ENCODE measurements at places on chromosomes 3 and 15.

DNA sequence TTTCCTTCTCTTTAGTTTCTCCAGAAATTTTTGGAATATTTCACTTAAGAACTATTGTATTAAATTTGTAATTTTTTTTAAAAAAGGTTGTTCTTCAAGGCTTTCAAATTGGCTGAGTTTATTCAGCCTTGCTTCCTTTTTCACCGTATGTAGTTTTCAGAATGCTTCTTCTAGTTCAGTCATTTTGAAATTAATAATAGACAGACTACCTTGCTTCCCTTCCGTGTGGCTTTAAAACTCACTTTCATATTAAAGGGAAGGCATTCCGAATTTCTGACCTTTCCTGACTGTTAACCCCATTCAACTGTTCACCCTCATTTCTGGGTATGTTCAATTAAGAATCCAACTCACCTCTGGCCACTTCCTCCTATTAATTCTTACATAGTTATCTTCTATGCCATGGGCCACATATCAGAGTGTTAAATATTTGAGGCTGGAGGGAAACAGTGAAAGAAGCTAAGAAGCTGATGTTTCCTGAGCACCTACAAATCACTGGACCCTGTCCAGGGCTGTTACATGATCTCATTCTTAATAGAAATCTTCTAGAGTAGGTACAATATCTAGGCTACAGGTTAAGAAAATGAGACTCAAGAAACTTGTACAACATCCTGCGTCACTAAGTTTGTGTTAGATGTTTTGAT, 237.5 kb downstream of the P3H2 start:
- no peak for DNase-seq

DNA sequence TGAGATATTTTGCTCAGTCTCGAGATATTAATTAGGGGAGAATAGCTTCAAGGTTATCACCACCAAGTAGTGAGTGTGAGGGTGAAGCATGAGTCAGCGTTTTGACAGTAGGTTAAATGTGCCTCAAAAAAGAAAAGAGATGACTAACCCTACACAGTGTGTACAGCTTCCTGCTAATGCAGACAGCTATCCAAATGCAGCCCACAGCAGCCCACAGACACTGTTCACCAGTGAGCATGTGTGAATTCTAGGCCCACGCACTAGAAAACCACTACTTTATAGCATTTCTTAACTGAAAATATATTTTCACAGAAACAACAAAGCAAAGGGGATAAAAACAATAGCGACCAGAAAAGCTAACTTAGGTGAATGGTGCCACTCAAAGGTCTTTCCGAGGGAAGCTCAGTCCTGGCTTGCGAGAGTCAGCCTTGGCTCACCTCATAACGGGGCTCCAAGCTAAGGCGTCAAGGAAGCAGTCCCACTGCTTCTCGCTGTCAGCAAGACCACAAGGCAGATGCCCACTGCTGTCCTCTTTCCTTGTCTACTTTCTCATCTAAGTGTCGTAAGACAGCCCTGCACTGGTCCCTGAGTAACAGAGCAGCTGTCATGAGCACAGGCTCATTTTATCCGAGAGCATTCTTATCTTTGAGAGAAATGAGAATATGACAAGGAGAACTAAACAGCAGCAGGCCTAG, 47.6 kb downstream of the TXNRD3 start:
- peak; percentile 7 for DNase-seq

GRCh38 chr3:50299638-50299928, 378 bp upstream of the HYAL3 start:
- no peak for DNase-seq

DNA sequence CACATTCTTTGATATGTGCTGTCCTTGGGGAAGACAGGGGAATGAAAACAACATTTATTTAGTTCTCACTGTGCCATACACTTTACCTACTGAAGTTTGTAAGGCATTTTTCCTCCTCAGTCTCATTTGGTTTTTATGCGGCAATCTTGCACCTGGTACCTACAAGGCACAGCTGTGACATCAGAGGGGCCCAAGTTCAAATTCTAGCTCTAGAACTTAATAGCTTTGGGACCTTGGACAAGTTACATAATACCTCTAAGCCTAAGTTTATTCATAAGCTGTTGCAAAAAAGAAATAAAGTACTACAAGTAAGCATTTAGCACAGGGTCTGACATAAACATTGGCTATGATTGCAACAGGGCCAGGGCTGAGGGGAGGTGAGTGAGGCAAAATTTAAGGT, 5.6 kb upstream of the FAM81A start:
- no peak for DNase-seq

DNA sequence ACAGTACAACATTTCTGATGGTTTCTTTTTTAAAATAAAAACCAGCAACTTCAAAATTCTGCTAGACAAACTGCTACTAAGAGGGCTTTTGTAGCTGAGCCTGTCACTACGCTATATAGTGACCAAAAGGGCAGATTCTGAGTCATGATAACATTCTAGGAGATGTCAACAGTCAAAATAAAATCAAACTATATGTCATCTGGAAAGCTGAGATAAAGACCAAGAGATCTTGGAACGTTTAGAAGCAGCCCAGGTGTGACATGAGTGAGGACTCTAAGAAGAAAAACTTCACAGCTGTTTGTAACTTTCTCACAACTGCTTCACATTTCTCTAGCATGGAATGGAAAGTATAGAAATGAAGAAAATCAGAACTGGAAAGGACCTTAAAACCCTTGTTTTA, 84.6 kb downstream of the FILIP1L start:
- DNase-seq, result no peak

- peak; percentile 39 for DNase-seq
Measured at GRCh38 chr3:68007621-68008226, 353.3 kb upstream of the SUCLG2 start.

GRCh38 chr3:40581166-40581565, 56.4 kb downstream of the ZNF621 start:
- DNase-seq, result no peak

- no peak for DNase-seq
Measured at GRCh38 chr15:81087066-81087465, 47.0 kb upstream of the CFAP161 start.

- no peak for DNase-seq
Measured at GRCh38 chr3:74409066-74409465, 205.4 kb downstream of the CNTN3 start.

- peak; percentile 24 for DNase-seq
Measured at GRCh38 chr15:66253418-66254088, at the start of gene MEGF11. TSS of gene MEGF11 (minus strand) at chr15:66253750. CDS start at chr15:66128403, 125,347 bp downstream.

GRCh38 chr3:36446276-36446675, 66.0 kb downstream of the STAC start:
- no peak for DNase-seq

DNA sequence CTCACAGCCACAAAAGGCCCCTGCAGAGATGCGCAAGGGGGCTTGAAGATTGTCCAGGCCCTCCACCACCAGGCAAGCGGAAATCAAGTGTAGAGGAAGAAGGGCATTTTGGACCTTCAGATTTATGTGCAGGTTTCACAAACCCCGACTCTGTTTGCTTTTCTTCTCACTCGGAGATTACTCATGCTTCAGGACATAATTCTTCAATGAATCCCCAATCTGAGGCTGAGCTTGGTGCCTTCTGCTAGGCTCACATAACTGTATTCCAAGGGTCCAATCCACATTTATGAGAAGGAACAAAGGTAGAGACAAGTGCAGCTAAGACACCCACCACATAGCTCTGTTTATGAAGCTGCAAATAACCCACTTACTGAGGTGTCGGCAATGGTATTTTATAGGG, 50.6 kb upstream of the NMNAT3 start:
- no peak for DNase-seq

DNA sequence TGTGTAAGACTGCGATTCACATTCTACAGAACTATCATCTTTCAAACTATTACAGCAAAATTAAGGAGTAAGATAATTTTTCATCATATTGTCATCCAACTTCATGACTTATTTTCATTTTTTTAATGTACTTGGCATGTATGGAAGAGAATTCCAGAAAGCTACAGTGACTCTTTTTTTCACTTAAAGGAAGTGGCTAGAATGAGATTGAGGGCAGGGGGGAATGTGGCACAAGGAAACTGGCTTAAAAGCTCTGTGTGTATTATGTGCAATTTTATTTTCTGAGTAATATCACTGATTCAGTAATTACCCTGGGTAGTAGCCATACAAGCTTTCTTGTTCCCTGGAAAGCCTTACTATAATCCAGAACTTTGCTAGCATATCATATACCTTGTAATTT, 94.6 kb downstream of the FILIP1L start:
- no peak for DNase-seq

- peak; percentile 25 for DNase-seq
Measured at GRCh38 chr15:76973362-76973743, 21.6 kb upstream of the PSTPIP1 start.

DNA sequence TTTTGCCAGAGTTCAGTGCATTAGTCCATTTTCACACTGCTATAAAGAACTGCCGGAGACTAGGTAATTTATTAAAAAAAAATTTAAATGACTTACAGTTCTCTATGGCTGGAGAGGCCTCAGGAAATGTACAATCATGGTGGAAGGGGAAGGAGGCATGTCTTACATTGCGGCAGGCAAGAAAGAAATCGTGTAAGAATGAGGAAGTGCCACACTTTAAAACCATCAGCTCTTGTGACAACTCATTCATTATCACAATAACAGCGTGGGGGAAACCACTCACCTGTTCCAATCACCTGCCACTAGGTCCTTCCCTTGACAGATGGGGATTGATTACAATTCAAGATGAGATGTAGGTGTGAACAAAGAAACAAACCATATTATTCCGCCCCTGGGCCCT, 1361.4 kb downstream of the NSUN3 start:
- no peak for DNase-seq

- DNase-seq, result no peak
Measured at GRCh38 chr3:54845551-54845950, 82.3 kb downstream of the LRTM1 start.

GRCh38 chr3:152909180-152909883, 74.4 kb downstream of the P2RY1 start:
- DNase-seq, result no peak

GRCh38 chr15:41512940-41513505, 604 bp downstream of the LTK start:
- DNase-seq, result no peak

DNA sequence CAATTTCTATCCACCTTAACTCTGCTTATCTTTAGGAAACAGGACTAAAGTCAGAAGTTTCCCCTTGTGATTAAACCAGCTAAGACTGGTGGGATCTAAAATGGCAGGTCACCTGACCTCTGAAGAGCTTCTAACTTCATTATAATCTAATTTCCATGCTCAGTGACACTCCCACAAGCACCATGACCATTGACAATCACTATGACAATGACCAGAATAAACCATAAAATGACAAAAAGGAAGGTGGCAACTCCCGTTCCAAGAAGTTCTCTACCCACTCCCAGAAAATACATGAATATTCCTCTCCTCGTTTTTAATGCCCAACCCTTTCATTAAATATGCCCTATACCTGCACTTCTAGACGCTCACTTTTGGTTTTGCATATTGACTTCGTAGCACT, 471.2 kb upstream of the CCDC54 start:
- DNase-seq, result no peak

All from amygdala (tissue), 56 donors.